ENCODE measurements at places on chromosomes 2 and 18.

DNA sequence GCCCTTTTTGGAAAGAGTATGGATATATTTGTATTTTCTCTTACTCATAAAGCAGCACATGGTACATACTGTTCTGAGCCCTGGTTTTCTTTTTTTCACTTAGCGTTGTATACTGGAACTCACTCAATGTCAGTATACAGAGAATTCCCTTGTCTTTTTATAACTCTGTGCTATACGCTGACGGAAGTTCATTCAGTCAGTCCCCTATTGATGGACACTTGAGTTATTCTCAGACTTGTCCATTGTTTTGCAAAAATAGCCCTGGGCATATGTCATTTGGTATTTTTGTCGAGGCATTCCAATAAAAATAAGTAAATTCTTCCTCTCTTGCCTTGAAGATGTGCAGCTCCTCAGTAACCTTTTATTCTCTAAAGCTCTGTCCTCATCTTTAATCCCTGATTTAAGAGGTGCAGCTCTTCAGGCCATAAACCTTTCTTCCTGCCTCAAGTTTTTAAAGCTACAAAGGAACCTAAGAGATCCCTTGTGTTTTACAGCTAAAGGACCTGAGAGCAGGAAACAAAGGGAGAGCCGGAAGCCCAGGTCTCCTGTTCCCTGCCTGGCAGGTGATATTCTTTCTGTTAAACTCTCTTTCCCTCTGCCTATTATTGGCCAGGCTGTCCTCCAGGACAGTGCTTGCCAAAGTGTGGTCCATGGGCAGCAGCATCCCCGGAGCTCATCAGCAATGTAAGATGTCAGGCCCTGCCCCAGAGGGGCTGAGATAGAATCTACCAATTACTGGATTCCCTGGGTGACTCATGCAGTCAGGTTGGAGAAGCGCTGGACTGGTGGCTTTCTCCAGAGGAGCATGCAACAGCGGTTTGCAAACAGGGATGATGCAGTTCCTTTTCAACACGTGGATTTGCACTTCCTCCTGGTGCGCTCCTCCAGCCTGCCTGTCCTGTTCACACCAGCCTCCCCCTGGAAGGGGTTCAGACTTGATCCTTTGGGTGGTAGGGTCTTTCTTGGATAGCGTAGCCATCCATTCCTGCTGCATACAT lies 158.0 kb downstream of the NEDD4L start:
- DNase-seq, result no peak

- no peak for DNase-seq
Observed at GRCh38 chr2:11930211-11930761, 183.9 kb downstream of the LPIN1 start.

DNA sequence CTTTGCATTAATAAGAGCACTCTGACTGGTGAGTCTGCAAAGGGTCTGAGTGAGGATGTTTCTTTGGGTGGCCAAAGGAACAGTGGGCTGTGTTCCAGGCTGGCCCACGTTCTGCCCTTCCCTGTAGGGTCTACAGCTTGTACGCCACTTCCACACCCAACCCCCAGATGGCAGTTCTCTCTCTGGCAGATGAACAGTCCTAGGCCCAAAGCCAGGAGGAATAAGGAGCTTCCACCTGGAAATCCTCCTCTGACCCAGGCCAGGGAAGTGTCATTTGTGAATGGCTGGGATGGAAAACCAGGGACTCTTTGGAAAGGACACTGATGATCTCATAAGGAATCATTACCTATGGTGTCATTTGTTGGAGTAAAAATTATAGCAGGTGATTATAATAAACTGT lies 6.6 kb downstream of the OTOF start:
- no peak for DNase-seq

DNA sequence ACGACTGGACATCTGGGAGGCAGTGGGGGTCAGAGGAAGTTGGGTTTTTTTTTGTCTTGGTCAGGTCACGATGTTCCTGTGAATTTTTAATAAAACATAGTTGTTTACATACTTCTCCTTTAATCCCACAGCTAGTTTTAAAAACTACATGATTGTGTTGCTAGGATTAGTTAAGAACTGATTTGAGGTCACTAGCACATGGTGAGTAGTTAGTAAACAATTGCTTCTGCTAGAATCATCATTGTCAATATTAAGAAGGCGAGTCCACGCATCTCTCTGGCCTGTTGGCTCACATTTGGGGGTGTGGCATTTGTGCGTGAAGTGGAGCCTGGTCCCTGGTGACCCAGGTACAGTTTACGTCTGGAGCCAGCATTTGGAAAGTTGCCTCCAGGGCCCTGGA lies 59.4 kb downstream of the AGAP1 start:
- DNase-seq, result no peak

DNA sequence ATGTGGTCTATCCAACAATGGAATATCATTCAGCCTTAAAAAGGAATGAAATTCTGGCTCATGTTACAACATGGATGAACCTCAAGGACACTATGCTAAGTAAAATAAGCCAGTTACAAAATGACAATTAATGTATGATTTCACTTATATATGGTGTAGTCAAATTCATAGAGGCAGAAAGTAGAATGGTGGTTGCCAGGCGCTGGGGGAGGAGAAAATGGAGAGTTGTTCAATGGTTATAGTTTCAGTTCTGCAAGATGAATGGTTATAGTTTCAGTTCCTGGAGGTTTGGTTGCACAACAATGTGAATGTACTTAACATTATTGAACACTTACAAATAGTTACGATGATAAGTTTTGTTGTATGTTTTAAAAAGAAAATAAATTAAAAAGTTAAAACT lies 79.2 kb upstream of the IL1R2 start:
- DNase-seq, result no peak

DNA sequence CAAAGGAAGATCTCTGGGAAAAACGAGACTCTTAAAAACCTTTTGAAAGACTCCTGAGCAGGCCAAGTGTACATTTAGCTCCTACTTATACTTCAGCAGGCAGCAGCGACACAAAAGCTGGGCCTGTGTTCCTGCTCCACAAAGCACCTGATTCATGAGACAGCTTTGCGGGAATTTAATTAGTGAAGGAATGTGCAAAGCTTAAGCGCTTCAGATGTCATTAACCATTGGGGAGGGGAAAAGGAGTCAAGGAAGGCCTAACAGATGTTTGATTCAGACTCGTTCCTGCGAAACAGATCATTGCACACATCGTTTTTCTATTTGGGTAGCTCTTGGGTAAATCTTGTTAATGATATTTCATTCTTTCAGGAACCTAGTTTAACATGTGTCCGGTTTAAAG lies 125.9 kb downstream of the MAIP1 start:
- no peak for DNase-seq

GRCh38 chr2:240557808-240558207 lies at the start of gene ANKMY1:
Gene ANKMY1, minus strand, starts transcription at chr2:240557988. Its CDS starts 653 bp downstream, at chr2:240557335.
- DNase-seq, result peak; percentile 70

GRCh38 chr18:24539866-24540617 lies 79.6 kb downstream of the HRH4 start:
- no peak for DNase-seq

GRCh38 chr18:36532394-36532793 lies 234.9 kb downstream of the FHOD3 start:
- DNase-seq, result no peak

DNA sequence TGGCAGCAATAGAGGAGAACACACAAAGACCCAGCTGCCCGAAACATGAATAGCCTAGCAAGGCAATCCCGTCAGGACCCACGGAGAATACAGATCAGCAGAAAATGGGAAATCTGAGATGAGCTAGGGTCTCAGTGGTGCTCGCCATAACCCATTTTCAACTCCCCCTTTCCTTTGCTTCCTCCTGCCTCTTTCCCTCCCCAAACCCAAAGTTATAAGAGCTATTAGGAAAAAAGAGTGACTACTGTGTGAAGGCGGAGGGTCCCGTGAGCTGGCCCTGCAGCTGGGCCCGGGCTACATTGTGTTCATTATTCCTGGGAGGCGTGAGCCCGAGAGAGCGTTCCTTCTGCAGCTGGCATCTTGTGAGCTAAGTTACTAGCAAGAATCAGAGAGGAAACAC lies 118.4 kb downstream of the PID1 start:
- no peak for DNase-seq

GRCh38 chr2:96528700-96529375 lies 7.7 kb upstream of the ARID5A start:
- no peak for DNase-seq

DNA sequence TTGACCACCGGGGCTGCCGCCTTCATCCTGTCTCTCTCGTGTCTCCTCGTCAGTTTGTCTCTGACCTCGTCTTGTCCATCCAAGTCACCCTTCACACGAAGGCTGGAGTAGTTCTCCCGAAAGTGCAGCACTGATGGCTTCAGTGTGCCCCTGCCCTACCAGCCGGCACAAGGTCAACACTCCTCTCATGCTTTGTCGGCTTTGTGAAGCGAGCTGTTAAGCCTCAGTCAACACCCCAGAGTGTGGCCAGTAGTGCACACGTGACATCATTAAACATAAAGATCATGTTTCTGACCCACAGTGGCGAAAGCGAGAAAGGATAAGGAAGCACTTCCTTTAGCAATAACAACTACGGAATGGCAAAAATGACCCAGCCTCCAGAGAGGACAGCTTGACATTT lies 23.2 kb downstream of the ACKR3 start:
- DNase-seq, result no peak

DNA sequence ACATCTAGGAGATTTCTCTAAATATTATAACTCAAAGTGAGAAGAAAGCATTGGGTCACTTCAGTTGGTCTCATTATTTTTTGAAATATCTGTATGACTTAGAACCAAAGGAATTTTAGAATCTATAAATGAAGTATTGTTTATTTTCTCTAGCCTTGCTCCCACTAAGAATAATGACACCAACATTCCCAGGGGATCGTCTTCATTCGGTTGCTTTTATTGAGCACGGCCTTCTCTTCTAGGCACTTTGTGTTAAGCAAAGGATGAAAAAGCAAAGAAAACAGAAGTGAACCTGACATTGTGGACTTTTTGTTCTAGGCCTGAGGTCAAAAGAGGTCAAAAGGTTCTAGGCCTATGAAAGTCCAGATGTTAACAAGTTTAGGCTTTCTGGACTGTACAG lies 231.9 kb downstream of the GALR1 start:
- DNase-seq, result no peak

DNA sequence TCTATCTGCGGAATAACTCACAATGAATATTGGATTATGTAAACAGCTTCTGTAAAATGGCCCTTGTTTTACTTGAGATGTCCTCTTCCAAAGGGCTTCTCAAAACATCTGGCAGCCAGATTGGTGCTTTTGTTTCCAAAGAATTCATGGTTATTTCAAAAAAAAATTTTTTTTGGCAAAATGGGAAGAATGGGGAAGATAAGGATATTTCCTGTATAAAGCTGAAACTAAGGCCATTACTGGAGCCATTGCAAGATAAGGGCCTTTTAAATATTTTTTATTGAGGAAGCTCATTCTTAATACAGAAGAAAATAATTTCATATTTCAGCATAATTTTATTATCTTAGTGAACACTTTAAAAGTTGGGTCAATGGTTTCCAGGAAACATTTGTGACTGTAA lies 259.1 kb downstream of the GALNT13 start:
- DNase-seq, result no peak

GRCh38 chr2:121356058-121356640 lies 71.1 kb upstream of the TFCP2L1 start:
- peak; percentile 40 for DNase-seq

GRCh38 chr2:51511002-51511401 lies 479.1 kb upstream of the NRXN1 start:
- DNase-seq, result no peak

DNA sequence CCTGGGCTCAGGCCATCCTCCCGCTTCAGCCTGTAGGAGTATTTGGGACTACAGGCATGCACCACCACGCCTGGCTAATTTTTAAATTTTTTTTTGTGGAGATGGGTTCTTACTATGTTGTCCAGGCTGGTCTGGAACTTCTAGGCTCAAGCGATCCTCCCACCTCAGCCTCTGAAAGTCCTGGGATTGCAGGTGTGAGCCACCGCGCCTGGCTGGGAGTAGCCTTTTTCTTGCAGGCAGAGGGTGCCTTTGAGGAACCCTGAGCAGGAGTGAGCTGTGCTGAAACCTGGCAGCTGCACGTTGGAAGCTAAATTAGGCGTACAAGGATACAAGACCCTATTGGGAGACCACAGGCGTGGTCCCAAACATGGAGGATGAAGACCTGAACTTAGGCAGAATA lies 8.0 kb downstream of the CTDSP1 start:
- no peak for DNase-seq

GRCh38 chr2:145059914-145060313 lies 540.0 kb upstream of the ZEB2 start:
- no peak for DNase-seq

GRCh38 chr2:3146772-3147650 lies 230.6 kb downstream of the EIPR1 start:
- no peak for DNase-seq

DNA sequence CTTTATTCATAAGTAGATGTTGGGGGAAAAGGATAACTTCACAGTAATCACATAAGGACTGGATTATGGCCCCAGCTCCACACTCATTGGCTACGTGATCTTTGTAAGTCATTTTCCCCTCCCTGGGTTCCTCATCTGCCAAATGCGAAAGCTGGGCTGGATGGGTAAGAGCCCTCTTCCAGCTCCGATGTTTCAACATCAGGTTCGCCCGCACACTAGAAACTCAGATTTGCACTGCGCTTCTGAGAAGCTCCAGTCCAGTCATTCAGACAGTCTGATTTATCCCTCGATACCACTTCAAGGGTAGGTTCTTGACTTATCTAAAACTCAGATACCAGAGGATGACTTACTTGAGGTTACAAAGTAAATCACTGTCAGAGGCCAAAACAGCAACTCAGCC lies 31.0 kb upstream of the RMDN2 start:
- DNase-seq, result no peak

DNA sequence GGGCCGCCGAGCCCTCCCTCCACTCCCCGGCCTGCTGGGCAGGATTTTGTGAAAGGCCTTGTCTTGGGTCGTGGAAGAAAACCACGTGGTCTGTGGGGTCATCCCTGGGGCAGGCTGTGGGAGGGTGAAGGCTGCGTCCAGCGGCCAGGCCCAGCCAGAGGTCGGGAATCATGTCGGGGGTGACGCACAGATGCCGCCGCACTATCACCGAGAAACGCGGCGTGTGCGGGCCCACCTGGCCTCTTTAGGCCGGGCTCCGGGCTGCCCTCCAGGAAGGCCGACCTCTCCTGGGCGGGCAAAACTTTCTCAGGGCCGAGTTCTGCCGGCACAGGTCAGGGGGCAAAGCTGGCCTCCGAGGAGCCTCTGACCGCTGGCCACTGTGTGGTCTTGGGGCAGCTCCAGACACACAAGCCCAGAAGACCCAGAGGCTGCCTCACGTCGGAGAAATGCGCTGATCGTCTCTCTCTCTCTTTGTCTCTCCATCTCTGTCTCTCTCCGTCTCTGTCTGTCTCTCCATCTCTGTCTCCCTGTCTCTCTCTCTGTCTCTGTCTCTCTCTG lies 28.4 kb downstream of the NFATC1 start:
- DNase-seq, result no peak

DNA sequence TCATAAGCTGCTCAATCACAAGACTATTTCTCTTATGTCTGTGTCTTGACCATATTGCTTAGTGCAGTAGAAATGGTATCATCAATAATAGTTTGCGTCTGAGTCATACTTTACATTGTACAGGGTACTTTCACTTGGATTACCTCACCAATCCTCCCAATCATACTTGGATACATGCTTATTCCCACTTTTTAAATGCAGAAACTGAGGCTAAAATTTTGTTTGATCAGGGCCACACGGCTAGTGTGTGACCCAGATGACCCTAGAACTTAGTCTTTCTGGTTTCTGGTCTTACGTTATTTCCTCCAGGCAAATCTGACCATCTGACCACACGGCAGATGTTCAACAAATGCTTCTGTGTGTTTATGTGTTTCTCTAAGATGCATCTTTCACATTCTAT lies 23.8 kb upstream of the CCL20 start:
- no peak for DNase-seq

GRCh38 chr2:239917125-239917956 lies 107.8 kb downstream of the NDUFA10 start:
- DNase-seq, result no peak

GRCh38 chr18:24071779-24072178 lies 57.2 kb downstream of the TTC39C start:
- DNase-seq, result no peak
